ENCODE measurements at places on chromosomes 7 and 10. TPM values are rescaled to one million over a fixed set of nuclear protein-coding genes. Genes with fewer than 3 reads are reported as not detected.

- no peaks in the 10 kb centered on the region for H3K4me1 ChIP-seq
- H3K27ac ChIP-seq, result no peak overlapping the region
- no peaks in the 10 kb centered on the region for H3K36me3 ChIP-seq
- no peak overlapping the region for H3K4me3 ChIP-seq
- DNase-seq, result no peak
Observed at GRCh38 chr7:23486002-23486773, 15.9 kb upstream of the IGF2BP3 start.

DNA sequence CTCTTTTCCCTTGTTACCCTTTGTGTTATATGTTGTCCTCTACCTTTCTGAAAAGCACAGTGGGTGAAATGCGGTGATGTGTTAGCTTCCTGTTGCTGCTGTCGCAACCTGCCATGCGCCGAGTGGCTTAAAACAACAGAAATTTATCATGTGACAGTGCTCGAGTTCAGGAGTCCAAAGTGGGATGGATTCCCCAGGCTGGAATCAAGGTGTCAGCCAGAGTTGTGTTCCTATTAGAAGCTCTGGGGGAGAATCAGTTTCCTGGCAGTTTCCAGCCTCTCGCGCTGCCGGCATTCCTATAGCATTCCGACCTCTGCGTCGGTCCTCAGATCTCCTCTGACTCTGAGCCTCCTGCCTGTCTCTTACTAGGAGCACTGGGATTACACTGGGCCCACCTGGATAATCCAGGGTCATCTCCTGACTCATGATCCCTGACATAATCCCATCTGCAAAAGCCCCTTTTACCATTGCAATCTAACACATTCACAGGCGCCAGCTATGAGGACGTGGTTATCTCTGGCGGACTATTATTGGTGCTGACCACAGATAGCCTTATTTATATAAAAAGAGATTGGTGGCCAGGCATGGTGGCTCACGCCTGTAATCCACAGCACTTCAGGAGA is 207.5 kb downstream of the CUX1 start:
- no peaks in the 10 kb centered on the region for H3K4me1 ChIP-seq
- no peaks in the 10 kb centered on the region for H3K36me3 ChIP-seq
- no peak for DNase-seq

DNA sequence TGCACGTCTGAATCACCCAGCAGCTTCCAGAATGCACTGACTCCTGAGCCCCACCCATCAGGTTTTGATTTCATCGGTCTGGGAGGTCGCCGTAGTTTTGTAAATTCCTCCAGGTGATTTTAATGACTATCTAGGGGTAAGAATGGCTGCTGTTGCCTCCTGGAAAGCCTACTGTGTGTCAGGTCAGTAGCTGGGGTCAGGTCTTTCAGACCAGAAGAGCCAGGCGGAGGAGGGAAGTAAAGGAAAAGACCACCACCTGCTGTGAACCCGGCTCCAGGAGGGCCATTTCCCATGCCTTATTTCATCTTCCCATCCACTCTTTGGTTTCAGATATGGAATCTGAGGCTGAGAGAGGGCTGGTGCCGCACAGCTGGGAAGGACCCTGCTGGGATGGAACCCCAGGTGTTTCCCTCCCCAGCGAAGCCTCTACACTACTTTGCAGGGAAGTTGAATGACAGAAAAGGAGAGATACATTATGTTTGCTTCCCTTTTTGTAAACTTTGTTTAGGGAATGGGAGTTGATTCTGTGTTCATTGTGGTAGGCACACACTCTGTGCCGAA is 19.8 kb downstream of the ADAMTS14 start:
- no peaks in the 10 kb centered on the region for H3K36me3 ChIP-seq
- no peak overlapping the region for H3K4me3 ChIP-seq
- H3K4me1 ChIP-seq, result peaks cover 30% of the 10 kb centered on the region
- no peak overlapping the region for H3K27ac ChIP-seq

DNA sequence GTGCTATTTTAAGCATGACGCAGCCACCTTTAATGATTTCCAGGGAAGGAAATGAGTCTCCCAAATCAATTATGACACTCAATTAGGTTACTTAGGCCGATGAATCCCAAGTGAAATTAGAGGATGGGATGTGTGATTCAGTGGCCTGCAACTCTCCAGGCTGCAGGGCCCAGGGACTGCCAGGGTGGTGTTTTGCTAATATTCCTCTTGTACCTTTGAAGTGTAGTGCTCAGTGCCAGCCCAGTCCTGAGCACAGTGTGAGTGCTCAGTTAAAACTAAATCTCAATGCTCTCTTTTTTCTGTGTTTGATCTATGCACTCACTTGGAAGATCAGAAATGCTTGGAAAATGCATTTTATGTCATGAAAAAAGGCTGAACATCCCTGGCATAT is 51.6 kb downstream of the SEM1 start:
- H3K27ac ChIP-seq, result no peak overlapping the region
- no peaks in the 10 kb centered on the region for H3K36me3 ChIP-seq
- H3K4me3 ChIP-seq, result no peak overlapping the region
- DNase-seq, result no peak

DNA sequence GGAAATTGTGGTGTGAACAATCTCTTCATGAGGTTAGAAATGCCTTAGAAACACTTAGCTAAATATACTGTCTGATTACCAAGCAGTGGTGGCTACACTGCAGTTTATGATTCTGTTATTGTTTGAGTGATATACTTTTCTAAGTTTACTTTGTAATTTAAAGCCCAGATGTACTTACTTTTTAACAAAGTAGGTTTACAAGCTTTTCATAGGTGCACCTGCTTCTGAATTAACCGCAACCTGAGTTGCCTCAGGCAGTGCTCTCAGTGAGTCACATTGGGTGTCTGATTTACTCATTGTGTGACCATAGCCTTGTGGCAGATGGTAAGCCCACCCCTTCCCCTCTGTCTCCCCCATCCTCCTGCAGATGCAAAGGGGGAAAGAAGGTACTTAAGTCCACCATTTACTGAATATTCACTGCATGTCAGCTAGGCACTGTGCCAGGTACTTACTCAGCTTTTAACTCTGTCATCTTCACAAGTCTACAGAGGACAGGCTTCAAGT is 9.0 kb downstream of the MTURN start:
- H3K36me3 ChIP-seq, result no peaks in the 10 kb centered on the region
- H3K27ac ChIP-seq, result peak overlapping the region; percentile 65
- peaks cover 26% of the 10 kb centered on the region for H3K4me1 ChIP-seq

The LGI1 gene
- not detected for total RNA-seq

DNA sequence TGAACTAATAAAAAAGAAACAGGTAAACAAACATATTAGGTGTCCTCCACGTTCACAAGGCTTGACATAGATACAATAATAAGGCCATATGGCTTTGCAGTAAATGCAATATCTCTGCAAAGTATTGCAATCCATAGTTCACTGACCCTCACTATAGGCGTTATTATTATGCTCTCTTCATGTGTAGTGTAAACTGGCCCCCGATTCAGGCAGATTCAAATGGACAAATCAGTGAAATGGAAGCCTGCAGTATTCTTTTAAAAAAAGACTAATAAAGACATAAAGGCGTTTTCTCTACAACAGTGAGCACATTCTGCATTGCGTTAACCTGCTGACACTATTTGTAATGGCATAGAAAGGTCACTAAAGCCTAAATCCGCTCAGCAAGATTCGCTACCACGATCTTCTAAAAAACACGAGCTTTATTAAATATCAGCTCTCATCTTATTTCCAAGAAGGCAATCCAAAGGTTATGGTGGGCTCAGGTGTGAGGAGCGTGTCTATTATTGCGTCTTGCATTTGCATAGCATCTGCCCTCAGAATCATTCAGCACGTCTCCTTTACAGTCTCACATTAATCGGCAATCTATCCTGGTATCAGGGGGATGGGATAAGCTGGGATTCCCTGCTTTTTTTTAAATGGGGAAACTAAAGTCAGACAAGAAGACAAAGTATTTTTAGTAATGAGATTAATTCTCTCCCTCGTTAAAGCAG is 36.2 kb downstream of the FRMD4A start:
- no peaks in the 10 kb centered on the region for H3K4me1 ChIP-seq
- H3K27ac ChIP-seq, result no peak overlapping the region
- H3K36me3 ChIP-seq, result no peaks in the 10 kb centered on the region
- DNase-seq, result no peak
- peaks cover 29% of the 10 kb centered on the region for H3K27me3 ChIP-seq

DNA sequence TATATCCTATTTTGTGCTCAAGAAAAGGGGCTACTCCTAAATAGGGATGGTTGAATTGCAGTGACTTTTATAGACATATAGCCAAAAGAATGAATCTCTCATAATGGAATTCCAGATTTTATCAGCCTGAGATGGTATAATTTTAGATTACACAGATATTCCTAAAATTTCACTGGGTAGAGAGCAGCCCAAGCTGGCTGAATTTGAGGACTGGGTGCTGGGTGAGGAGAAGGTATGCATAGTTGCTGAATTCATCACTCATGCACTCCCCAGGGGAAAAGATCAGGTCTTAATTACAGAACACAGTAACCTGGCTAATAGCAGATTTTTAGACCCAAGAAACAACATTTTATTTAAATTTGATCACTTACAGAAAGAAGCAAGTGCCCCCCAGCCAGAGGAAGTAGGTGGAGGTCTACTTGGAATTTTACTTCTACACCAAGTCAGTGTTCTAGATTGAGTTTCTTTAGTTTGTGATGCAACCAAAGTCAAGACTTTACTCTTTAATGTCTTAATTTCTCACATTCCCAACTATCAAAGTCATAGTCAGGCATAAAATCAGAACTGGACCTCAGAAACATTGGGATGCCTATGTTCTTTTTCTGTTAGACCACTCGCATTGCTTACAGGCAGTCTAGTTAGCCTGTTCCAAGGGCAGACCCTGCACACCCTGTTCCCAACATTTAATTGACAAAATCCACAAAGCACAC is 337.4 kb upstream of the PODXL start:
- peaks cover 54% of the 10 kb centered on the region for H3K4me1 ChIP-seq
- peak overlapping the region; percentile 31 for H3K27ac ChIP-seq
- no peak overlapping the region for H3K4me3 ChIP-seq
- DNase-seq, result peak; percentile 48

- no peaks in the 10 kb centered on the region for H3K4me1 ChIP-seq
- 0 out of 2 replicates have a peak, but pooled peaks cover 3% of the 10 kb centered on the region for H3K27me3 ChIP-seq
- peak overlapping the region; percentile 61 for H3K4me3 ChIP-seq
- H3K27ac ChIP-seq, result no peak overlapping the region
- peak; percentile 57 for DNase-seq
- no peaks in the 10 kb centered on the region for H3K36me3 ChIP-seq
Observed at GRCh38 chr7:25894902-25895791, 256.9 kb upstream of the NFE2L3 start.

GRCh38 chr10:51445588-51445987 is 253.8 kb downstream of the CSTF2T start:
- DNase-seq, result peak; percentile 30
- no peak overlapping the region for H3K27ac ChIP-seq
- no peaks in the 10 kb centered on the region for H3K27me3 ChIP-seq
- H3K36me3 ChIP-seq, result no peaks in the 10 kb centered on the region
- H3K4me1 ChIP-seq, result no peaks in the 10 kb centered on the region

Data from GM23248 (cell line).